ENCODE measurements at places on chromosomes 4 and X.

DNA sequence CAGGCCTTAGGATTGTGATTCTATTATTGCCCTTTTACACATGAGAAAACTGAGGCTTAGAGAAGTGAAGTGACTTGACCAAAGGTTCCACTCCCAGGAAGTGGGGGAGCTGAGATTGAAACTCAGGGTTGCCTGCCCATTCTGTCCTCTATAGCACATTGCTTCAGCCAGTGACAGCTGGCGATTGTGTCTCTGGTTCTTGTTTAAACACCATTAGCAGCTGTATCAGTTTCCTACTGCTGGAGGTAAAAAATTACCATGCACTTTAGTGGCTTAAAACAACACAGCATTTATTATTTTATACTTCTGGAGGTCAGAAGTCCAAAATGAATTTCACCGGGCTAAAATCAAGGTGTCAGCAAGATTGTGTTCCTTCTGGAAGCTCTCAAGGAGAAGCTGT lies 205.8 kb upstream of the MAMLD1 start:
- DNase-seq = no peak

DNA sequence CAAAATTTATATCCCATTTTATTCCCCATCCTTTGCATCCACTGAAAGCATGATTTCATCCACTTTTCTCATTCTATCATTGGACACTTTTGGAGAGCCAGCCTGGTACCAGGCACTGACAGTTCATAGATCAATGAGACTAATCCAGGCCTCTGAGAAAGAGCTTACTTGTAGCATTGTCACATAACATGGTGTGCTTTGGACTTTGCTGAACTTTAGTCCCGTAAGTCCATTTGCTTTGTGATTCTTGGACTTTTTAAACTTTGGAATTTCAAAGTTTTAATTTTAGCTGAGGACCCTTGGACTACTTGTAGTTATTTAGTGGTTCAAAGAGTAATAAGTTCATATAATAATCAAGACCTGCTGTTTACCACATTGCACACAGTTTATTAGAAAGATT lies 11.5 kb downstream of the LIAS start:
- DNase-seq = no peak

DNA sequence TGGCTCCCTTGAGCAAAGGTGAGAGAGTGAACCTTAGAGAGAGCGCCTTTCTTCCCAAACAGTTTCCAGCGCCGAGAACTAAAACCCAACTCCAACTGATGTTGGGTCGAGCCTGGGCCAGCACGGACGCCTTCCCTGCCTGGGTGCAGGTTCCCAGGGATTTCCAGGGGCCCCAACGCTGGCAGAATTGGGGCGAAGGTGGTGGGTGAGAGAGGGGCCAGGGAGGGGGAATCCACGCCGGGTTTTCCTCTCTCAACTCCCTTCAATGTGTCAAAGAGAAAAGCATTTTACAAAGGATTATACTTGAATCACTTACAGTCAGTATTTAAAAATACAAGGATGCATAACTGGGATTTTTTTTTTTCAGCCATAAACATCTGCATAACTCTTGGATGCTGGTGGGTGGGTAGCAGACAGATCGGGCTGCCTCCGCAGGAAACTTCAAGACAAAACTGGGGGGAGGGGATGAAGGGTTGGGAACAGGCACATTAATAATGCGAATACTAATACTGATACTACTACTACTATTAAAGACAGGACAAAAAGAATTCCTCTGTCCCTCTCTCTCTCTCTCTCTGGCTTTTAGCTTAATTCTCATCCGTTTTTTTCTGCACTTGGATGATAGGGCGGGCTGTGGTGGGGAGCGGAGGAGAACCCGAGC lies 1.3 kb upstream of the ARX start:
- DNase-seq = no peak

DNA sequence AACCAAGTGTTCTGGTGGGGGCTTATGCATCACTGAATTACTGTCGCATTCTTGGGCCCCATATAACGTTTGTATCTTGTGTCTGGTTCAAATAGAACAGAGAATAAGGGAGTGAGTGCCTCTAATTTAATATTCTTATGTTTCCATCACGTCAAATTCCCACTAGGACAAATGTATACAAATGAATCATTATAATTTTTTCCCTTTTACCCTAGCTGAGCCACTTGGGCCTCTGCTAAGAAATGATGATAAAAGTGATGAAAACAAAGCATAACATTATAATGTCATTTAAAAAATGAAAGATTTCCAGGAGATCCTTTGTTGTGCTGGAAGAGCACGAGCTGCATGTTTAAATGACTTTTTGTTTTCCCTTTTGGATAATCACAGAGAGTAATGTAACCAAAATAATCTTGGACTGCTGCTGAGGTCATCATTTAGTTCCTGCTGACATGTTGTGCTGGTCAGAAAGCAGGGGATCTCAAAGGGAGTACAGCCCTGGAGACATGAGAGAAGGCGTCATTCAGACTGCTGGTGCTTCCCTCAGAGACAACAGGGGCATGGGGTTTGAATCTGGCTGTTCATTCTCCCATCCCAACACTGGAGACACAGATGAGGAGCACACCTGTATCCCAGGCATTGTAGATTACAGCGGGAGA lies 105.1 kb upstream of the SCOC start:
- DNase-seq = no peak

DNA sequence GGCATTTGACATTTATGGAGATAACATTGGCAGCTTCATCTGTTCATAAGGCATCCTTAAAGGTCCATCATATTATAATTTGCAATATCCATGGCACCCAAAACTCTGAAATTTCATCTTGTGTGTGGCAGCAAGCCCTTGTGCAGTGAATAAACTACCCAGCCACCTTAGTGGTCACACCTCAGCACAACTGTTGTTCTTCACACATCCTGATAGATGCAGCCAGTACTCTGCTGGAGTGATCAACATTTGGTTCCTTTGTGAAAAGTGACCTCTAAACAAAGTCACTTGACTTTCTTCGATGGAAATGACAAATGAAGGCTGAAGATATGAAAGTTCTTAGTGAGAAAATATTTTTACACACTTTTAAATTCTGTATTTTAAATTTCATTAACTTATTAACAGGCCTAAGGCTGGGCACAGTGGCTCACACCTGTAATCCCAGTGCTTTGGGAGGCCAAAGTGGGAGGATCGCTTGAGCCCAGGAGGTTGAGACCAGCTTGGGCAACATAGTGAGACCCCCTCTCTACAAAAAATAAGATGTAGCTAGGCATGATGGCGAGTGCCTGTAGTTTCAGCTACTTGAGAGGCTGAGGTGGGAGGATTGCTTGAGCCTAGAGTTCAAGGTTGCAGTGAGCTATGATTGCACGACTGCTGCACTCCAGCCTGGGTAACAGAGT lies 161.4 kb downstream of the SPRY1 start:
- no peak for DNase-seq

GRCh38 chr4:155745984-155746383 lies 12.8 kb upstream of the GUCY1B1 start:
- DNase-seq = no peak

- no peak for DNase-seq
Observed at GRCh38 chr4:138374947-138375346, 132.8 kb upstream of the SLC7A11 start.

DNA sequence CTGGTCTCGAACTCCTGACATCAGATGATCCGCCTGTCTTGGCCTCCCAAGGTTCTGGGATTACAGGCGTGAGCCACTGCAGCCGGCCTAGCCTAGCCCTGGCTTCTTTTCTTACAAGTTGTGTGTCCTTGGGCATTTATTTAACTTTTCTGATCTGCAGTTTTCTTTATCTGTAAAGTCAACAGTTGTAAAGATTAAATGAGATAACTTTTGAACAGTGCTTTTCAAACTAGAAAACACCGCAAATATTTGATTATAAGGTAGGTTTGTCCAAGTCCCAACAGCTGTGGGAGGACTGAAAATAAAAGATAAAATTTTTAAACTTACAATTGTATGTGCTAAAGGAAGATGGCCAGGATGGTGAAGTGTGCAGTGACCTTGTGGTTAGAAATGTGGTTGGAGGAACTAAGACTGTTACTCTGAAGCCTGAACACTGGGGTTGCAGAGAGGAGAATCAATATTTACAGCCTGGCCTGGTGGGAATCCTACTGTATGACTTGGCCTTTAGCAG lies 44.8 kb downstream of the GSX2 start:
- no peak for DNase-seq

DNA sequence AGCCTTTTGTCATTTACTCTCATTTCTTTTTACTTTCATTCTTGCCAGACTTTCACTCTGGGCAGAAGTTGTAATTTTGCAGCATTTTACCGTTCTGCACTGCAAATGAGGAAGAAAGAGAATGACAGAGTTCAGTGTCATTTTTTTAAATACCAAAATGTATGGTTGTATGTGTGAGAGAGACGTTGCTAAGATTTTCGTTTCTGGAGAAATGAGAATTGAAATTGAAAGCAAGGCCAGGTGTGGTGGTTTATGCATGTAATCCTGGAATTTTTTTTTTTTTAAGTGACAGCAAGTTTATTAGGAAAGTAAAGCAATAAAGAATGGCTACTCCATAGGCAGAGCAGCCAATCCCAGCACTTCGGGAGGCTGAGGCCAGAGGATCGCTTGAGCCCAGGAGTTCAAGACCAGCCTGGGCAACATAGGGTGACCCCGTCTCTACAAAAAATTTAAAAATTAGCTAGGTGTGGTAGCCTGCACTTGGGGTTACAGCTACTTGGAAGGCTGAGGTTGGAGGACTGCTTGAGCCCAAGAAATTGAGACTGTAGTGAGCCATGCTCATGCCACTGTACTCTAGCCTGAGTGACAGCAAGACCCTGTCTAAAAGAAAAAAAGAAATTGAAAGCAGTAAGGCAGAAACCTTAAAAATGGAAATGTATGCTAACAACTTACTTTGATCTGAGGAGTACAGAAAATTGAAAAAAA lies 12.9 kb downstream of the DCK start:
- DNase-seq = no peak

DNA sequence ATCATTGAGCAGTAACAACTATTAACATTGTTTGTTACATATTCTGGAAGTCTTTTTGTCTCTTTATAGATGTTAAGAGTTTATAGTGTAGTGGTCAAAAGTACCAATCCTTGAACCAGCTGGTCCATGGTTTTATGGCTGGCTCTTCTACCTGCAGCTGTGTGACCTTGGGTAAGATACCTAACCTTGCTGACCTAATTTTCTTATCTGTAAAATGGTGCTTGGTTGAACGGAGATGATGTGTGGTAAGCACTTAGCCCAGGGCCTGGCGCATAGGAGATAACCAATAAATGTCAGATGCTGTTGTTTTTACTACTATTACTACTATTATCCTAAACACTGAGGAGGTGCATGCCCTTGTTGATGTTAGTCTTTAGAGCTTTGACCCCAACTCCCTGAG lies 116.6 kb downstream of the TMEM164 start:
- no peak for DNase-seq

- DNase-seq = no peak
Observed at GRCh38 chr4:14000091-14000814, 372.7 kb upstream of the BOD1L1 start.

- DNase-seq = no peak
Observed at GRCh38 chr4:37770016-37770415, 56.5 kb upstream of the PGM2 start.

DNA sequence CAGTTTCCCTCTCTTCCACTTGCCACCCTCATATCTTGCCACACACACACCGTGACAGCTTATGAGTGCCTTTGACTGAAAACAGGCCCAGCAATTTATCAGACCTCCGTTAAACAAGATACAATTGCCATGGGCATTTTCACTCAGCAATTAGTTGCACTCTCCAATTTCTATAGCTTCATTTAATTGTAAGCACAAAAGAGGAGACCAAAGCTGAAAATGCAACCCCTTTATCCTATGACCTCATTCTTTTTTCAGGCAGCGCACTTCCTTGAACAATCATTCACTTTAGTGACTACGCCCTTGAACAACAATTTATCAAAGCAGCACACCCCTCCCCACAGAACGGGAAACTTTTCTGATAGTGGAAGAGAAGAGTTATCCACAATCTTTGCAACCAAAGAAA lies 4.1 kb downstream of the POF1B start:
- DNase-seq = no peak

DNA sequence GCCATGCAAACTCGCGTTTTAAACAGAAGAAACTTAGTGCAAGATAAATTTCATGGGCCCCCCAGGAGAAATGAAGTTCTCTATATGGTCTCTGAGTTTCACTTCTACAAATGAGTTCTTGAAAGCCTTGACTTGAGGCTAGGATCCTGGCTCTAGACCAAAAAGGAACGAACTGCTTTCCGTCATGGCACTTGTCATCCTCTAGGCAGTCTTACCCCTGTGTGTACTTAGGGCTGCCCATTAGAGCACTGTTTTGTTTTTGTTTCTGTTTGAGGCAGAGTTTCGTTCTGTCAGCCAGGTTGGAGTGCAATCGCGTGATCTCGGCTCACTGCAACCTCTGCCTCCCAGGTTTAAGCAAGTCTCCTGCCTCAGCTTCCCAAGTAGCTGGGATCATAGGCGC lies 29.0 kb downstream of the RNF4 start:
- DNase-seq = no peak

DNA sequence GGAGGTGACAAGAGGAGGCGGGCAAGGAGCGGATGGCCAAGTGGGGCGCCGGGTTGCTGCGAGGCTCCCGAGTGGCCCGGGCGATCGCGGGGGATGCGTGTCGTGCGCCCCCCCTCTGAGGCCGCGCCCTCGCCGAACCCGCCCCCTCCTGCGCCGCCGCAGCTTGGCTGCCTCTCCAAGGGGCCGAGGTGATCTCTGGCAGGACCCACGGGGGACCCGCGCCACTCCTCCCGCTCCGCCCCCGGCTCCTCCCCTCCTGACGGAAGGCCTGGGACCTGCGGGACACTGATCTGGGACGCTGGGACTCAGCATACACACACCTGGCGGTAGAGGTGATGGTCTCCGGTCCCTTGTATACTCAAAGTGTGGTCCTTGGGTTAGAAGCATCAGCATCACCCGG lies 21.9 kb upstream of the FAM47C start:
- no peak for DNase-seq

- no peak for DNase-seq
Observed at GRCh38 chr4:39687014-39687413, 10.9 kb upstream of the UBE2K start.

DNA sequence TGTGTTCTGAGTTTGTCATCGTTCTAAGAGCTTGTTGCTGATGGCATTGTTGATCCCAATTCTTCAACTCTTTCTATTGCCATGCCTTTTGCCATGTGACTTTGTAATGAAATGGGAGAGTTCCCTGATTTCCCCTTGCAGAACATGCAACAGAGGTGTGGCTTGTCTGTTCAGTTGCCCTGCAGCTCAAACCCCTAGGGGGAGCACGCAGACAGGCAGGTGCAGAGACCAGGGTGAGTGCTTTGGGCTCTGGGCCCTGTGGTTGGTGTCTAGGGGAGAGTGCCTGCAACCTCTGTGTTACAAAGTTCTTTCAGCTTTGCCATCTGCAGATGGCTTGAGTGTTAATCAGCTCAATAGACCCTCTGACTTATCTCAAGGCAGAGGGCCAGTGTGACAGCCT lies 332.7 kb downstream of the MID1IP1 start:
- no peak for DNase-seq

Data from amygdala (tissue), 56 donors.